Activated CD4-positive, alpha-beta memory T cell treated with anti-CD3 and anti-CD28 coated beads, Interleukin-2, amount 10 ng/mL, durations not matched to agents 7 days and 5 days (primary cell): ENCODE measurements at places on chromosomes 6 and 20. TPM values are rescaled to one million over a fixed set of nuclear protein-coding genes. Genes with fewer than 3 reads are reported as not detected.
A peak's percentile ranks its signal among the peaks of the same experiment; 100 is the strongest.

DNA sequence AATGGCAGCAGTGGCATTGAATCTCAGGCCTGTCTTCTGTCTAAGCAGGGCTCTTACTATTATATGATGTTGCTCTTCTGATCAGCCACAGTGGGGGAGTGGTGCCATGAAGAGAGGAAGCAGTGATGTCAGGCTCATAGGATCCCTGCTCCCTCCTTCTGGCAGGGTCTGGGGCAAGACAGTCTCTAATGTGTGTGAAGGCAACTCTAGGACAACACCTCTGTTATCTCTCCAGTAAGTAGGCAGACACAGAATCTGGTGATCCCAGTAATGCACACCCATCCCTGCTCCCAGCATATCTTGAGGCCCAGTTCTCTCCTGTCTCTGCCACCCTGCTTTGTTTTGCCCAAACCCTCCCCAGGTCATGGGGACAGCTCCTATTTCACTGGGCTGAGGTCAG is 8.8 kb downstream of the C20orf202 start:
- H3K36me3 ChIP-seq, result no peaks in the 10 kb centered on the region
- no peak overlapping the region for H3K4me3 ChIP-seq
- H3K4me1 ChIP-seq, result peaks cover 34% of the 10 kb centered on the region
- H3K27ac ChIP-seq, result no peak overlapping the region

DNA sequence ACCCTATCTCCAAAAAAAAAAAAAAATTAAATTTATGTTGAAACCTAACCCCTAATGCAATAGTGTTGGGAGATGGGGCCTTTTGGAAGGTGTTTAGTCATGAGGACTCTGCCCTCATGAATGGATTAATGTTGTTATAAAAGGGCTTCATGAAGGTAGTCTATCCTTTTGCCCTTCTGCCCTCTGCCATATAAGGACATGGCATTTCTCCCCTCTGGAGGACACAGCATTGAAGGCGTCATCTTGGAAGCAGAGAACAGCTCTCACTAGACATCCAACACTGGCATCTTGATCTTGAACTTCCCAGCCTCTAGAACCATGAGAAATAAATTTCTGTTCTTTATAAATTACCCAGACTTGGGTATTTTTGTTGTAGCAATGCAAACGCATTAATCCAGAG is 35.4 kb downstream of the PDYN start:
- no peak overlapping the region for H3K4me3 ChIP-seq
- H3K27me3 ChIP-seq, result peaks cover 19% of the 10 kb centered on the region
- no peaks in the 10 kb centered on the region for H3K4me1 ChIP-seq
- no peak overlapping the region for H3K27ac ChIP-seq

DNA sequence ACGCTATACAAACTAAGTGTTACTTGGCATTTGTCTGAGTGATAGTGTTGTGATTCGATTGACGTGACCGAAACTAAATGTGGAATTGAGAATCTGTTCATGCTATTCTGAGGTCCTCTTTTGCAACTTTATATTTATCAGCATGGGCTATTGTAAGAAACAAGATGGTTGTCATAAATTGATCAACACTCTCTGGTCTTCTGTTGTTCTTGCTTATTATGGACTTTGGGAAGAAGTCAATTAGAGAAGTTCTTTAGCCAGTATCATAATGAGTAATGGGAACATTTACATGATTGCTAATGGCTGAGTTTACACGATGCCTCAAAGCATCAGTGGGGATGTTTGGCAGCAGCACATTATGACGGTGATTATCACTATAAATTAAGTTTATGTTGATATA is 195.0 kb downstream of the CD83 start:
- H3K36me3 ChIP-seq, result no peaks in the 10 kb centered on the region
- H3K4me1 ChIP-seq, result peaks cover 13% of the 10 kb centered on the region
- no peak overlapping the region for H3K27ac ChIP-seq
- peaks cover 1% of the 10 kb centered on the region for H3K27me3 ChIP-seq
- H3K4me3 ChIP-seq, result no peak overlapping the region

SLC35D3 gene
- not detected for total RNA-seq

DNA sequence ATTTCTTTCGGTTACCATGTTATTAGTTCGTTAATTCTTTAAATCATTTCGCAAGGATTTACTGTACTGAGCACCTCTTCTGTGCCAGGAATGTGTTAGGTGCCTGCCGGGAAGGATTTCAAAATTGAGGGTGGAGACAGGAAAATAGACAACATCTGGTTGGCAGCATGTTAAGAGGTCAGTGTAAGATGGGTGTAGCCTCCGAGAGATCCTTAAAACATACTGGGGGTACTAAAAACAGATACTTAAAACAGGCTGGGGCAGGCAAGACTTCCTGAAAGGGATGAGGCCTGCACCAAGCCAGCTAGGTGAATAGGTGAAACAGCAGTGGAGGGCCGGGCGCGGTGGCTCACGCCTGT is 178.0 kb upstream of the SGK1 start:
- H3K27me3 ChIP-seq, result no peaks in the 10 kb centered on the region
- no peak for DNase-seq
- H3K36me3 ChIP-seq, result no peaks in the 10 kb centered on the region
- no peak overlapping the region for H3K4me3 ChIP-seq

- peaks cover 37% of the 10 kb centered on the region for H3K4me1 ChIP-seq
- H3K4me3 ChIP-seq, result no peak overlapping the region
- H3K27me3 ChIP-seq, result no peaks in the 10 kb centered on the region
- no peak overlapping the region for H3K27ac ChIP-seq
- no peaks in the 10 kb centered on the region for H3K36me3 ChIP-seq
These were observed 39.7 kb downstream of the NOX3 start for GRCh38 chr6:155415953-155416352.

PAX1 gene
- not detected for total RNA-seq

GRCh38 chr20:48921883-48922820 is 641 bp downstream of the ARFGEF2 start:
- H3K36me3 ChIP-seq, result no peaks in the 10 kb centered on the region
- H3K4me1 ChIP-seq, result peaks cover 42% of the 10 kb centered on the region
- H3K27ac ChIP-seq, result peak overlapping the region; percentile 79
- peak overlapping the region; percentile 90 for H3K4me3 ChIP-seq
